Naive thymus-derived CD4-positive, alpha-beta T cell (primary cell): ENCODE measurements at places on chromosomes 16 and 17. TPM values are rescaled to one million over a fixed set of nuclear protein-coding genes. Genes with fewer than 3 reads are reported as not detected.

The CLEC18C gene
- not detected for polyA plus RNA-seq

The ELMO3 gene
- not detected for polyA plus RNA-seq

The KRTAP3-2 gene
- polyA plus RNA-seq: not detected

The CLEC3A gene
- not detected for polyA plus RNA-seq

The LGALS9B gene
- polyA plus RNA-seq: not detected

The CA10 gene
- polyA plus RNA-seq: not detected

The FLCN gene
- 6.6 TPM for polyA plus RNA-seq

The GLTPD2 gene
- 0.39 TPM for polyA plus RNA-seq

The IL32 gene
- 1,418 TPM for polyA plus RNA-seq

The TEX19 gene
- polyA plus RNA-seq: not detected

The FLYWCH1 gene
- 30.0 TPM for polyA plus RNA-seq

The CAVIN1 gene
- polyA plus RNA-seq: 0.81 TPM

The CEMP1 gene
- 7.3 TPM for polyA plus RNA-seq

The TCAP gene
- polyA plus RNA-seq: not detected

The TMEM114 gene
- not detected for polyA plus RNA-seq

The NFATC3 gene
- 75.8 TPM for polyA plus RNA-seq

The TPSG1 gene
- polyA plus RNA-seq: not detected

The DNAH9 gene
- not detected for polyA plus RNA-seq

The IRX6 gene
- polyA plus RNA-seq: not detected

The NUPR1 gene
- not detected for polyA plus RNA-seq

The TMC7 gene
- polyA plus RNA-seq: not detected

The SPDYE4 gene
- not detected for polyA plus RNA-seq

The SEC14L1 gene
- polyA plus RNA-seq: 7.0 TPM
